Activated CD4-positive, alpha-beta memory T cell treated with anti-CD3 and anti-CD28 coated beads, Interleukin-2, amount 10 ng/mL, durations not matched to agents 7 days and 5 days (primary cell): ENCODE measurements at places on chromosomes 12 and 14.

GRCh38 chr12:10052193-10052913, 21.9 kb downstream of the CLEC9A start:
- DNase-seq, result no peak

- no peak for DNase-seq
Measured at GRCh38 chr12:112401903-112402498, 7.4 kb downstream of the RPL6 start.

DNA sequence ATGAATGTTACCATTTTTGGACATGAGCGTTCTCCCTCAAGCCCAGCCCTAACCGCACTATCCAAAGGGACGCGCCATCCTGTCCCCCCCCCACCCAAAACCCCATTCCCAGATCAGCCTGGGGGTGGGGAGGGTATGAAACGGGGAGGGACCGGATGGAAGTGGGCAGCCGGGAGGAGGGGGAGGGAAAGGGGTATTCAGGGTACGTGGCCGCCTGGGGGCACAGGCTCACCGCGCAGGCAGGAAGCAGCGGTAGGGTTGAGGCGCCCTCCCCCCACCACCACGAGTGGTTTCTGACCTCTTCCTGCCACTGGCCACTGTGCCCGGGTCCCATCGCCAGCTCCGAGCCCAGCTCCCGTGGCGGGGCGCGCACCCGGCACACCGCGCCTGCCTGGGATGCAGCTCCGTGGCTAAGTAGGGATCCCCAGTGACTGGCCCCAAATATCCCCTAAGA, 1.4 kb downstream of the ACTN1 start:
- peak; percentile 75 for DNase-seq

DNA sequence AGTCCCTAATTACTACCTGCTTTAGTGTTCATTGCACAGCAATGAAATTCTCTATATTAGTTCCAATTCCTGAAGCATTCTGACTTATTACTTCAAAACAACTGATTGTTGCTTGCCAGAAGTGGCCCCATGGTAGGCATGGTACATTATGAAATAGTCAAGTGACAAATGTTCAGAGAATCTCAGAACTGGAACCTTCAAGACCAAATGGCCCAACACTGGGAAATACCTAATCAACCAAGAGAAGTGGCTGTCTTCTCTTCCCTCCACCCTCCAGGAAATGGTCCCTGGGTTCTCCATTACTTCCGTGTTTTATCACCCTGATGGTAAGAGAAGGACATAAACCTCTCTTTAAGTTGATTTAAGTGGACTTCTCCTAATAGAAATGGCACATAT, 49.9 kb downstream of the ITPR2 start:
- no peak for DNase-seq

DNA sequence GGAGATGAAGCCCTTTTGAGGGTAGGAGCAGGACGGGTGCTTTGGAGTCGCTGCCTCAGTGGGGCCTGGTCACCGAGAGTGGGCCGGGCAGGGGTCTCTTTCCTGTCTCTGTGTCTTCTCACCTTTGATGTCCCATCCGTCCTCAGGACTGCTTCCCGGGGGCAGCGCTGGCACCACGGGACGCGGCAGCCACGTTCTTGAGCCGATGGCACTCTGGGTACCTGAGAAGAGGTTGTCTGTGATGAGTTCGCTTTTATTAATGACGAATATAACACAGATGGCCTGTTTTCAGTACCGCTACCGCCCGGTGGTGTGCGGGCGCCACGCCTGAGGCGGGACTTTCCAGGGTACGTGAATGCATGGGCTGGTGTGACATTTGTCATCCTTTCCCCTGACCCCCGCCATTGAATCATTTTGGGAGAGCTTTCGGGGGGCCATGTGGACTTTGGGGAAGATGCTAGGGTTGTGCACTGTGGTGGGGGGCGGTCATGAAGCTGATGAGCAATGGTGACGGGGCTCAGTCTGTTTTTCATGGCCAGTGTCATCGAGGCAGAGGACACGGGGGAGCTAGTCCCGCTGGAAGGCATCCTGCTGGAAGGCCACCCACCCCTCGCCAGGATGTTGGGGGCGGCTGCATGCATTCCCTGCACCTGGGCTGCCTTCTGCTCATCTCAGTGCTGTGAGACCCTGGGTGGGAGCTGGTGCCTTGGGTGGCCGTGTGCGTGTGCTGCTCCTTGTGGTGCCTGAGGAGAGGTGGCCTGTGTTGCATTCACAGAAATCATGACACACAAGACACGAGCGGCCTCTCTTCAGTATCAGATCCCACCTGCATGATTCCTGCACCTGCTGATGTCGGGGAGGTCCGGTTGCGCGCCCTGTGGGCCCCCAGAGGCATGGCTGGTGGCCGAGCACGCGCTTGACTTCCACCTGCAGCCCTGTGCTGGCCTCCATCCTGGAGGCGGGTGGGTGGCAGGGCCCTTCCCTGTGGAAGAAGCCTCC, 162.5 kb upstream of the RTL1 start:
- DNase-seq, result no peak

DNA sequence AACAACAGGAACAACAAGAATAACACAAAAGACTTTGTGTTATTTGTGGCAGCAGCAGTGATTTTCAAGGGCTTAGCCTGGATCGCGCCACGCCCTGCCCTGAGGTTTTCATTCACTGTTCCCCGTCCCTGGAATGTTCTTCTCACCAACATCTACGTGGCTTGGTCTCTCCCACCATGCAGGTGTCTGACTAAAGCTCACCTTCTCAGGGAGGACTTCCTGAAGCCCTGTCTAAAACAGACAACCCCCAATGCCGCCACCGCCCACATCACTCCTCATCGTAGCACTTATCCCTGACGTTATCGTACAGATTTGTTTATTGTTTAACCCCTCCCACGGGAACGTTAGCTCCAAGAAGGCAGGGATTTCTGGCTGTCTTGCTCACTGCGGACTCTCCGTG, 40.4 kb downstream of the P2RX4 start:
- no peak for DNase-seq

DNA sequence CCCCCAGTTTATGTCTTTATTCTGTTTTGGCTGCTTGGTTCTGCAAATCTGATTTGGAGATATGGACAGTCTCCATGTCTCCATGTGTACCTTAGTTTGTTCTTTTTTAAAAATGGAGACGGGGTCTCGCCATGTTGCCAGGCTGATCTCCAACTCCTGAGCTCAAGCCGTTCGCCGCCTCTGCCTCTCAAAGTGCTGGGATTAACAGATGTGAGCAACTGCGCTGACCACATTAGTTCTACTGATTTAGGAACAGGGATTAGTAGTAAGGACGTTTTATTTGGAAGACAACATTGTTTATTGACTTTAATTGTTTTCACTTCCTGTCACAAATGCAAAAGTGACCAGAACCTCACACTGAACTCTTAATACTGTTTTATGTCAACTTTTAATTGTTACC, 14.7 kb downstream of the AEBP2 start:
- DNase-seq, result no peak

- DNase-seq, result no peak
Measured at GRCh38 chr12:65695113-65695865, 129.0 kb upstream of the HMGA2 start.

DNA sequence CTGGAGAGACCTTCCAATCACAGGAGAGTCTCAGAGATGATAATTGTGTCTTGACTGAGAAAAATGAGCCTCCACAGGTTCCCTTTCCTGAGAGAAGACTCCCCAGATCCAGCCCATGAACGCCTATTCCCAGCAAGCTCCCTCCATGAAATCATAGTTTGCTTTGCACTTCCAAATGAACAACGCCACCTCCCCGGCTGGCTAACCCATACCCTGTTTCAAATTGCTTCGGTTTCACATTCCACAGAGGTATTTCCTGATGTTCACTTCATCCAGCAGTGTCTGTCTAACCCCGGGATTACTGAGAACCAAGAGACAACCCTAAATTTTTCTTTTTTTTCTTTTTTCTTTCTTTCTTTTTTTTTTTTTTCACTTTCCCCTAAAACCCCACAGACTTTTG, 124.1 kb upstream of the RFLNA start:
- no peak for DNase-seq

- peak; percentile 68 for DNase-seq
Measured at GRCh38 chr14:22887260-22887989, 4.4 kb downstream of the REM2 start.

DNA sequence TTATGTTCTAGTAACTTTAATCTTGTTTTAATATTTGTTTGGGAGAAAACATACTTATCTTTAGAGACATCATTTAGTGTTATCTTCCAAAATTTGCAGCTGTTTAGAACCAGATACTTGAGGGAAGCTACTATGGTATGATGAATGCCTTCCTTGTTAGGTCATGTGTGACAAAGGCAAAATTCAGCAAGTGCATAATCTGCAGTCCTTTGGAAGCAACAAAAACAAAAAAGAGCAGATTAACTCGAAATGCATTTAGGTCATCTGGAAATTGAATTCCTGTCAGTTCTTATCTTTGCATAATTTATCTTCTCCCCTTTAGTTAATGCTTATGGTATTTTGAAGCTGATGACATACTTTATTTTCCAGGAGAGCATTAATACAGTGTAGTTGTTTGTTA, 3.5 kb downstream of the FBXO34 start:
- DNase-seq, result no peak

GRCh38 chr14:100769035-100769939, 42.6 kb downstream of the DLK1 start:
- no peak for DNase-seq

- no peak for DNase-seq
Measured at GRCh38 chr12:109258607-109259544, 50.2 kb downstream of the FOXN4 start.

DNA sequence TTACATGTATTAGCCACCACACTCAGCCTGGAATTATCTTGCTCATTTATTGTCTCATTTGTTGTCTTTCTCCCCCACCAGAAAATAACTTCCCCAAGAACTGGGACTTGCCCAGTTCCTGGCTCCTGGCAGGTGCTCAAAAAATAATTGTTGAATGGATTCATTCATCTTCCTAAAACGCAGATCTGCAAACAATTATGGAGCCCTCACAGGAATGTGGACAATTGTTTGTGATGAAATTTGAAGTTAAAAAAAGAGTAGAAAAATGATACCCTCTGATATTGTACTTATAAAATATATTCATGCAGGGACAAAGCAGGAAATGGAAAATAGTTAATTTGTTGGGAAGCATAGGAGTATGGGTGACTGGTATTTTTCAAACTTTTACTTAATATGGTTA, 60.7 kb upstream of the MAP1LC3B2 start:
- DNase-seq, result no peak

DNA sequence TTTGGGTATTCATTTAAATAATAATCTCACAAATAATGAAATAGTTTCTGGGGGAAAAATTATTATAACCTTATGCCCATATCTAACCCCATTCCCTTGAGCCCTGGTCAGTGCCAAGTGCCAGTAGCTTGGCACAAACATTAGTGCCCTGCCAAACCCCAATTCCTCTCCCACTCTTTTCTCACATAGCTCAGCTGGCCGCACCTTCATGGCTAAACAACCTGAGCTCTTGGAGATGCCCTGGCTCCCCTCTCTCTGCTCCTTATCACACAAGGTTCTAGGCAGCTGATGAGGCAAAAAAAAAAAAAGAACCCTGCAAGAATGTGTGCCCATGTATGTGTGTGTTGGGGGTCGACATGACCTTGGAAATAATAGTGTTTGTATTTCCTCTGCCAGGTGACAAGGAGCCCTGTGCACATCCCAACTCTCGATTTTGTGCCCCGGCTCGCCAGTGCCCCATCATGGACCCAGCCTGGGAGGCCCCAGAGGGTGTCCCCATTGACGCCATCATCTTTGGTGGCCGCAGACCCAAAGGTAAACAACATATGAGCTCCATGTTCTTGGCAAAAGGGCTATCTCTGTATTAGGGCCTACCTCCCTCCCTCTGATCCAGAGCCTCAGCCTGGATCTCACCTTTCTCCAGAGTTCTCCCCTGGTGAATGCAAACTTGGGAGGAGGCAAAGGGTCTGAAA, 8.4 kb downstream of the PCK2 start:
- no peak for DNase-seq

DNA sequence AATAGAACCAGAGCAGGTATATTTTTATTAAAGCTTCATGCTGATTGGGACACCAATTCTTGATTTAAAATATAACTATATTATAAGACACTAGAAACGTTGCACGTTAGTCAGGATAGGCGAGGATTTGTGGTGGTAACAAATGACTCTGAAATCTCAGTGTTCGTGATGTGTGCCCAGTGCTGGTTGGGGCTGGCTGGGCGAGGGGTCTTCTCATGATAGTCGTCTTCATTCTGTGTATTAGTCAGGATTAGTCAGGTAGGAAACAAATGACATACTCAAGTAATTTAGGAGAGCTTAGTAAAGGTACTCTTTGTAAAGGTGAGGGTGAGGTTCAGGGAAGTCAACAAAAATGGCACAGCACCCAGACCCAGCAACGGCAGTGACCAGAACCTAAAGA, 73.9 kb upstream of the HIF1A start:
- DNase-seq, result no peak

- DNase-seq, result no peak
Measured at GRCh38 chr12:14886271-14886670, 617 bp upstream of the MGP start.

DNA sequence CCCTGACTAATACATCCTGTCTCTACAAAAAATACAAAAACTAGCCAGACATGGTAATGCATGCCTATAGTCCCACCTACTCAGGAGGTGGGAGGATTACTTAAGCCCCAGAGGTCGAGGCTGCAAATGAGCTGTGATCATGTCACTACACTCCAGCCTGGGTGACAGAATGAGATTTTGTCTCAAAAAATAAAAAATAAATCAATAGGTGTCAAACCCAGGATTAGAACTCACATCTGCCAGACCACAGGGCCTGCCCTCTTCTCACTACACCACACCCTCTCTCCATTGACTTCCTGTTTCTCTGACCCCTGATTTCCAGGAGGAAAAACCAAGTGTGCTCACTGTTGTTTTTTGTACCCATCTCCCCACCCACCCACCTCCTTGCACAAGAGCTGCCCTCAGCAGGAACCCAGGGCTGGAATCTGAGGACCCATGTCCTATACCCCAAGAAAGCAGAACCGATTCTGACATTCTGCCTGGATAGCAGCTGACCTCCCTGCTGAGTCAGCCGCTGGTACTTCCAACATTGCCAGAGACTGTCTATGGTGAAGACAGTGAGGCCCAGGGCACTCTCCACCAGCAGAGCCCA, 6.2 kb downstream of the CMKLR1 start:
- no peak for DNase-seq

DNA sequence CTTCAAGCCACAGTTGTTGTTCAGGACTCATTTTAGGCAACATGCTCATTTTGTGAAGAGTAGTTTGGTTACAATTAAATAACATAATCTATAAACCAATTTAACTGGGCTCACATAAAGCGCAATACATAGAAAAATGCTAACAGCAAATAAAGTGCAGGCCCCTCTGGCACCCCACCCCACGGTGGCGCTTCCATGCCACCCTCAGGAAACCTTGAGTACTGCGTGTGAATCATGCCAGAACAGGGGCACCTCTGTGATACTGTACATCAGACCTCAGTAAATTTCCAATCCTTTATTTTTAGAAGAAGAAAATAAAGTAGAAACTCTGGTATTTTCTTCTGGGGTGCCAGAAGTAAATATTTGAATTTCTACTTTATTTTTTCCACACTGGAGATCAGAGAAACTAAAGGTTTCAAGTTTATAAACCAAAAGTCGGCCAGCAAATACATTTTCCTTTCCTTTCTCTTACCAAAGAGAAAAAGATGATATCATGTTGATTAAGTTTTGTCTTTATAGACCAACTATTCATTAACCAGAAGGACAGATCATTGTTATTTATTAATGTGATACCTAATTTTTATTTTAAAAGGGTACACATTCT, 316.8 kb downstream of the PAWR start:
- no peak for DNase-seq

- DNase-seq, result no peak
Measured at GRCh38 chr14:72308967-72309485, 376.8 kb downstream of the RGS6 start.
